ENCODE measurements at places on chromosomes 5 and 9.

DNA sequence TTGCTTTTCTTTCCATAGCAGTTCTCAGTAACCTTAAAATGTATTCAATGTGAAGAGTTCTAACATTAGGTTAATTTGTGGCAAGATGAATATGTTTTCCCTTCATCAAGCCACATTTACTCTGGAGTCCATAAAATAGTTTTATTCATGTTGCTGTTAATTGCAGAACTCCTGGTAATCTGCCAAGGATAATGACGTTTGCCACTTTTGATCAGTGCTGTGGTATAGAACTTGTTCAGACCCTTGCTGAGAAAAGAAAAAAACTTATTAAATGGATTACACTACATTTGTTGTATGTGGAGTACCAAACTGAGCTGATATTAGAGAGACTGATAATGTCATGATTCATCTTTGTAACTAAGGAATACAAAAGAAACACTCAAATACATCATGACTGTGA lies 212.4 kb upstream of the DMAC1 start:
- no peak for DNase-seq

DNA sequence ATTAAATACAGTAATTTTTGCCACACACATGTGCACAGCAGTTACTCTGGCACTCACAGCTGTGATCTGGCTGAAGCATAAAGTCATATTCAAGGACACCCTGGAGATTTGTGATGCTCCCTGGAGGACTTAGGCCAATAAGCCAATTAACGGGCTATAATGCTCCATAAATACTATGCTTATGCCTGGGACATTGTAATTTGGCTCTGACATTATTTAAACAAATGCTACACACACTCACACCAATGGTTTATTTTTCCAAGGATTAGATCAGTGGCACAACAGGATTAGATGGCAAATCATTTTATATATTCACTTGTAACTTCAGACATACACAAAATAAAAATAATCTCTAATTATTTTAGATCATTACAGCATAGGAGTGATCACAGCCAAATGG lies 111.2 kb downstream of the LMNB1 start:
- no peak for DNase-seq

DNA sequence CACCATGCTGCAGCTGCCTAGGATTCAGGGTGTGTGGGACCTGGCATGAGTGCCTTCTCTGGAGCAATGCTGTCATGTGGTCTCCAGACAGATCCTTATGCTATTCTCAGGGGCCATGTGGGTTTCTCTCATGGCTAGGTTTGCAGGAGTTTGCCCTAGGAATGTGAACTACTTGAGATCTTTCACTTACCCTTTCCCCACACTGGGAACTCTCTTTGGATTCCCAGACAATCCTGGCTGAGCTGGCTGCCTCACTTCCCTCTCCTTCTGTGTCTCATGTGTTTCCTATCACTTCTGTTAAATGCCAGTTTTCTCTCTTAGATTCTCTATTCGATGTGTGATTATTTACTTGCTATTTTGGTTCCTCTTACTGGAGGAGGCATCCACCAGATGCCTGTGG lies 270.2 kb upstream of the RASA1 start:
- DNase-seq: no peak

DNA sequence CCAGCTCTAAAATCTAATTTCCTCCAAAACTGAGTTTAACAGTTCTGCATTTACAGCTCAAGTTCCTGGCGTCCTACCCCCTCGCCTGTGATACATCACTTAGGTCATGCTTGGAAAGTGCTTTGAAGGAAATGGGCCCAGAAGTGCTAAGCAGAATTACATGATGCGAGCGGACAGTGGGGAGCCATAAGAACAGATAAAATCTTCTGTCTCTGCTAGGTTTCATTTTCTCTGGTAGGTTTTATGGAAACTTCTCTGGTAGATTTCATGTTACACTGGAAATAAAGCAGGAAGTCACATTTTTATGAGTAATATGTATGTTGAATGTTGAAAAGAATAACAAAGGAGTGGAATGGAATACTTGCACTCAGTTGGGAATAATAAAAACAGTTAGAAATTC lies 138.3 kb downstream of the ZDHHC21 start:
- DNase-seq: no peak

DNA sequence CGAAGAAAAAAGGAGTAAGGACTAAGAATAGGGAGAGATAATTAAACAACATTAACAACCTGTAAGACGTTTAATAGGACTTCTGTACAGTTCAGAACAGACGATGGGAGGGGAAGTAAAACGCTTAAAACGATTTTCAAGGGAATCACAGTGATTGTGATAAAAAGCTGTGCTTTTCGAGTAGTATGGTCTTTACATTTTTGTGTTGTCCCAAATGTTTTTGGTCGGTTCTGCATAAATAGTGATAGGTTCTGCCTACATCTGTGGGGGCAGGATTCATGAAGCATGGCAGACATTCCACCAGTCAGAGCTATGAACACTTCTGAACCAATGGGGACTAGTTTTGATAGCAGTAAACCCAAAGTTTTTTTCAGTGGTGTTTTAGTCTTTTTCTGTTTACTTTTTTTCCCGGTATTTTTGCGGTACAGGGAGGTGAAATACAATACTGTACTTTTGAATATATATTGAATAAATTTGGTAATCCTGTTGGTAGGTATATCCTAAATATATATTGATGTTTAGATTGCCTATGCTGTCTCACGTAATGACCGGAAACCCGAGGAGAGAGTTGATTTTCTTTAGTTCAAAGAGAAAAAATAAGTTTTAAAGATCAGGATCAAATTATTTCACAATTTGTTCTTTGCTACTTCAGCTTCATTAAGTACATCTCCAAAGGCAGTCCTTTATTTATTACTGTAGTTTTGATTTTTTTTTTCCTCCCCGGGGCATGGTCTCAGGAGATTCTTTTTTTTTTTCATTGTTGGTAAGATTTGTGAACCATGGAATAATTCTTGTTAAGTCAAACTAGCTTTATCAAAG lies 1.3 kb downstream of the ERBIN start:
- DNase-seq: no peak

GRCh38 chr5:4116834-4117233 lies 521.2 kb downstream of the IRX1 start:
- no peak for DNase-seq

- no peak for DNase-seq
Measured at GRCh38 chr9:126703002-126703865, 89.5 kb downstream of the LMX1B start.

GRCh38 chr9:87285183-87285850 lies 212.3 kb upstream of the DAPK1 start:
- DNase-seq: no peak

GRCh38 chr9:114307899-114308267 lies 15.0 kb upstream of the ORM1 start:
- DNase-seq: no peak
